ENCODE measurements at places on chromosomes 12 and 14.

GRCh38 chr12:24378548-24379407, 429.3 kb upstream of the SOX5 start:
- peak; percentile 90 for ATAC-seq

DNA sequence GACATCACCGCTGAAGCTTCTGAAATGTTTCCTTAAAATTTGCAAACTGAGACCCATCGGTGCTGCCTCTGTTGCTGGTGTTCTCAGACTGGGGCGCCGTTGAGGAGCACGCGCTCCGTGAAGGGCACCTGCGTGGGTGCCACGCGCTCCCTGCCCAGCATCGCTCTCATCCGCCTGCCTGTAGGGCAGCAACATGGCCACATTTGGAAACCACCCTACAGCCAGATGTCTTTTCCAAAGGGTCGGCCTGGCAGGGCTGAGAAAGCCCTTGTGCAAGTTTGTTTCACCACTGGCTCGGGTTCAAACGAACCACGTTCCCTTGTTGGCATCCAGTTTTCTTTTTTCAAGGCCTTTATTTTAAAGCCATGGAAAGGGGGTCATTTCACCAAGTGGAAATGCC, 13.9 kb downstream of the ADGRD1 start:
- ATAC-seq = no peak

GRCh38 chr12:50695961-50696360, 67.9 kb upstream of the ATF1 start:
- no peak for ATAC-seq

DNA sequence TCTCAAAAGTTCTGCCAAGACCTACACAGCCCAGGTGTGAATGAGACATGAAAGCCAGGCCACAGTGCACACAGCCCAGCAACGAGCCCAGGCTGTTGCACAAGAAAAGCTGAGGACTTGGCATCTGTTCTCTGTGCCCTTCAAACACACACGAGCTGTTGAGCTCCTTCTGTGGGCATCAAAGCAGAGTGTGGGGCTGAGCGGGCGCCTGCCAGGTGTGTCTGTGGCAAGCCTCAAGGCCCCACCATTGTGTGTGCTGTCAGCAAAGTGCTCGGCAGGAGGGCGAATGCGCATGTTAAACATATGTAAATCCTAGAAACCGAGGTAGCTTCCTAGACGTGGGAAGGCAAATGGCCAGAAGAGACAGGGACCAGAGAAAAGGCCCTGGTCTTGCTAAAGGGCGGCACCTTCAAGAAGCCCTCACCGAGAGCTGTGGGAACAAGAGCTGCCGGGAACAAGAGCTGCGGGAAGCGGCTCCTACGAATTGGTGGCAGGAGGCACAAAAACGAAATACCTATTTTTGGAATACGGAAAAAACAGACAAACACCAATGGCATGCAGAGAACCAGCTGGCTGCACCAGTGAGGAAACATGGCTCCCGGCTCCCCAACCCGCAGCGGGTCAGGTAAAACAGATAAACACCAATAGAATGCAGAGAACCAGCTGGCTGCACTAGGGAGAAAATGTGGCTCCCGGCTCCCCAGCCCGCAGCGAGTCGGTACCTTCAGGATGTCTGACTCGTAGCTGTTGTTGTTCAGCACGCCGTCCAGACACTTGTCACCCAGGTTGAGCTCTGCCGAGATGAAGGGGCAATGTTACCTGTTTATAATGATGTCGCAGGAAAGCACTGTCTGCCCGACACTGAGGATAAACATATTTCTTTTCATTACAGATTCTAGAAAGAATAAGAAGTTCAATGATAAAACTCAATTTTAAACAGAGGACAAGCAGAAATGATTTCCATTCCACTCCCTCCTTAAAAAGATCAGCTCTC, 19.0 kb upstream of the GOLGA3 start:
- ATAC-seq = no peak

DNA sequence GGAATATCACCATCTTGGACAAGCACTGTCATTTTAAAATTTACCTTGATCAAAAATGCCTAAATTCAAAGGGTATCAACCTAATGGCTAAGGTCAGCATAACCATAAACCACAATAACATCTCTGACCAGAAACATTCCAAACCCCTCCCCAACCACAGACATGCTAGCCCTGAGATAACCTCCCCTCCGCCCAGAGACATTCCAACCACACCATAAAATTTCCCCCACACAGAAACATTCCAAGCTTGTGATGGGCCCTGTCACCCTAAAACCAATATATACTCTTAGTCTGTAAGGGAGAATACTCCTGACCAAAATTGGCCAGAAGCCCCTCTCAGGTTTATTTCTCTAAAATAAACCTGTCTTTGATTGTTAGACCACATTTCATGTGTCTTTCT, 17.7 kb downstream of the EPYC start:
- ATAC-seq = no peak

GRCh38 chr12:11446372-11446771, 51.0 kb upstream of the PRB2 start:
- no peak for ATAC-seq

DNA sequence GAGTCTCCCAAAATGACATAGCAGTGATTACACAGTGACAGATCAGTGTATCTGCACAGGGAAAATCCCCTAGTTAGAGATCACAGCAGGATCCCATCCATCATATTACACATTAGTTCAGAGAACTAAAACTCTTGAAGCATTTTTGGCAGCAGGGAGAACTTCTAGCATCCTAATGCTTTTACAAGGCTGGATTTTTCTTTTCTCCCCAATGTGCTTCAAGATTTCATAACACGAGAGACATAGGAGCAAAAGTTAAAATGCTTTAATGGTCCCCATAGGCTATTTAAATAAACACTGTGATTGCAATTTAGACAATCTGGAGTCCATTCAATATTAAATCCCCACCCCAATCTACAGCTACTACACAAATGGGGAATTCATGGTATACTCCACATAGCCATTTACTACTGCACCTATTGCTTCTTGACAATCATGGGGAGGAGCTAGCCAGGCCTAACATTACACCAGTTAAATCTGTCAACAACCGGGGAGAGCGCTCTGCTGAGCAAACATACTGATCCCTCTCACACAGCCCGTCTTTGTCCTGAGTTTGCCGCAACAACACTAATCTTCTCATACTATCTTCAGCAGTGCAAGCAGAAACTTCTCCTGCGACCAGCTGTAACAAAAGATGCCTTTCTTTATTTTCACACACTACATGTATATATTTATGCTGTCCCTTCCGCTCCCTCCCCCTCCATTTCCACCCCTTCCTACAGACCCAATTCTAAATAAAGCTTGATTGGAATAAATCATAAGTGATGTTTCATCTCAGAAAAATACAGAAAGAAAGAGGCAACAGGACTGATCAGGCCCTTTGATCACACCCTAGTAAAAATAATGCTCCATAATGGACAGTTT, 120.3 kb upstream of the SOX5 start:
- no peak for ATAC-seq

Measured in stimulated activated memory B cell treated with anti-CD40 and anti-IgM and Interleukin-4, amounts not matched to agents 10 μg/mL and 1 μg/mL and 100 μg/mL, for 72 hours (primary cell).